NCI-H524 (cell line): ENCODE measurements at places on chromosomes 1 and 21.

DNA sequence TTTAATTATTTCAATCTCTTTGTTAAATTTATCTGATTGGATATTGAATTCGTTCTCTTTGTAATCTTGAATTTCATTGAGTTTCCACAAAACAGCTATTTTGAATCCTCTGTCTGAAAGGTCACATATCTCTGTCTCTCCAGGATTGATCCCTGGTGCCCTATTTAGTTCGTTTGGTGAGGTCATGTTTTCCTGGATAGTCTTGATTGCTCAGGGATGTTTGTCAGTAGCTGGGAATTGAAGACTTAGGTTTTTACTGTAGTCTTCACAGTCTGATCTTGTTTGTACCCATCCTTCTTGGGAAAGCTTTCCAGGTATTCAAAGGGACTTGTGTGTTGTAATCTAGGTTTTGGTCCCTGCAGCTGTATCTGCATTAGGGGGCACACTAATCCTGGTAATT, 6.8 kb upstream of the MTARC2 start:
- DNase-seq: no peak

- no peak for DNase-seq
Observed at GRCh38 chr1:221865808-221866207, 123.9 kb upstream of the DUSP10 start.

GRCh38 chr1:17187051-17187450, 17.9 kb upstream of the PADI1 start:
- DNase-seq: no peak

- DNase-seq: no peak
Observed at GRCh38 chr1:92859400-92860039, 27.7 kb downstream of the RPL5 start.

GRCh38 chr1:12078938-12079861, 16.1 kb downstream of the TNFRSF8 start:
- no peak for DNase-seq

- no peak for DNase-seq
Observed at GRCh38 chr1:156393095-156393494, 24.1 kb downstream of the RHBG start.

- DNase-seq: no peak
Observed at GRCh38 chr1:98028800-98029199, 108.0 kb upstream of the DPYD start.

DNA sequence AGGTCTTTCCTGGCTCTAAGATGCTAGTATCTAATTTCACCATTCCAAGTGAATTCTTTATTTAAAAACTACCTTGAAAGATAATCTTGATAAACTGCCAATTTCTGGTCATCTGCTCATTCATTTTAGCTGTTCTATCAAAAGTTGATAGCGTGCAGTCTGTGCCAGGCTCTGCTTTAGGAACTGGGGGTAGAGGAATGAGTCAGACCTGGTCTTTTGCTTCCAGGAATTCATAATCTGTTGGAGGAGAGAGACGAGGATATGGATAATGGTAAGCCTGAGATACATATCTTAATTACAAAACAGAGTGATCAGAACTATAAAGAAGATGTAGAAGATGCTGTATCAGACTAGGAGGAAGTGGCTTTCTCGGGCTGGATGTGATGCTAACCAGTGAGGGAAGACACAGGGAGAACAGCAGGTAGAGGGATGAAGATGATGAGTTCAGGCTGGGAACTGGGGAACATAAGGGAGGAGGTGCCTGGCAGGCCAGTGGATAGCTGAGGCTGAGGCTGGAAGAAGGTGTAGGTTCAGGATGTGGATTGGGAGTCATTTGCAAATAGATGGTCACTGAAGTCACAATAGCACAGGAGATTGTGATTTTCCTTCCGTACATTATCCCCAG, 12.3 kb upstream of the PHC2 start:
- DNase-seq: no peak

- no peak for DNase-seq
Observed at GRCh38 chr1:57850176-57850940, 426.5 kb upstream of the DAB1 start.

DNA sequence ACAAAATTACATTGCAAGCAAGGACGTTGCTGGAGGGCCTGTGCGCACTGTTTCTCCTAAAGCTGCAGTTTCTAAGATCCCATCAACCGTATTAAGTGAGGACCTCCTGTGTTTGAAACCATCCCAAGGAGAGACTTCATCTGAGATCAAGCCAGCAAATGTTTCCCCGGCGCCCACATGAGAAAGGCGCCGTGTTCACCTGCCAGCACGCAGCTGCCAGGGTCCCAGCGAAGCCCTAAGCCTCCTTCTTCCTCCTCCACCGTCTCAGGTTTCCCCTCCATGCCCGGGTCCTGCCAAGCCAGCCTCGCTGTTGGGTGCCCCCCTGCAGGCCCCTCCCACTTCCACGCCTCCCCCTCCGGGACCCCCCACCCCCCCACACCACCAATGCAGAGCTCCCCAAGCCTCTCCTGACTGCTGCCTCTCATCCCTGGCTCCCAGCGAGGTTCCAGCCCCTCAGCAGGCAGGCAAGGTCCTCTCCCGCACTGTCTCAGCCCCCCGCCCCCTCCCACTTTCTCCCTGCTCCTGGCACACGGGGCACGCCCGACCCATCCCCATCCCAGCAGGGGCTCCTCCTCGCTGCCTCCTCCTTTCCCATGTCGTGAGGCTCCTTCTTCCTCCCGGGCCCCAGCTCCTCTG, 8.6 kb upstream of the TFF1 start:
- peak; percentile 73 for DNase-seq

- no peak for DNase-seq
Observed at GRCh38 chr1:41513383-41513735, 28.9 kb upstream of the EDN2 start.

GRCh38 chr1:6367381-6368012, 26.1 kb downstream of the ACOT7 start:
- DNase-seq: no peak

DNA sequence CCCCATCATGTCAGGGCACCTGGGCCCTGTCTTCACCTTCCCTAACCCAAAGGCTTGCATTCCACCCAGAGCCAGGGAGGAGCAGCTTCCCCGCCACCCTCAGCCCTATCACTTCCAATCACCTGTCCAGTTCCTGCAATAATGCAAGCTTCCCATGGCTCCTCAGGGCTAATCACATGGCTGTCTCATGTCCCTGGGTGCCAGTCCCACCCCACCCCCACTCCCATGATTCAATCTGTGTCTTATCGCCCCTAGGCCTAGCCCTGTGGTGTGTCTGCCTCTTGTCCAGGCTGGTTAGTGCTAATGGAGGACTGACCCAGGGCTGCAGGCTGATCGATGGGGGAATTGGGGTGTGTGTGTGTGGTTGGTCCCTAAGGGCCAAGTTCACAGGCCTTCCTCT, 11.0 kb upstream of the PEAR1 start:
- DNase-seq: no peak

GRCh38 chr21:43312011-43312410, 114.9 kb downstream of the SIK1 start:
- no peak for DNase-seq
